ENCODE measurements at places on chromosomes 7 and 10.

DNA sequence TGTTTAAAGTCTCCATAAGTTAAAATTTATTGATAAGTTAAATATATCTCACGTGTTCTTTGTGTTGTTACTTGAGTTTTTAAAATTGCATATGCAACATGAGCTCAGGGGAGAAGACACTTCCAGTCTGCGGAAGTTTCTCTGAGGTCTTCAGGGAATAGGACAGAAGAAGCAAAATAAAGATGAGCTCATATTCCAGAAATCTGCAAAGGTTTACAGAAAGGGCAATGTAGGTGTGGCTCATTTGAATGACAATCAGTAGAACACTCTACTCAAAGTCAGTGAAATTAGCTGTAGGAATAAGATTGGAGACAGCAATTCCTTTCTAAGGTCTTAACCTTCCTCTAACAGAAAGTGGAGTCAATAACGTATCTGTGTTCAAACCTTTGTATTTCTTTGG is 53.7 kb downstream of the CACNA2D1 start:
- no peak for DNase-seq

DNA sequence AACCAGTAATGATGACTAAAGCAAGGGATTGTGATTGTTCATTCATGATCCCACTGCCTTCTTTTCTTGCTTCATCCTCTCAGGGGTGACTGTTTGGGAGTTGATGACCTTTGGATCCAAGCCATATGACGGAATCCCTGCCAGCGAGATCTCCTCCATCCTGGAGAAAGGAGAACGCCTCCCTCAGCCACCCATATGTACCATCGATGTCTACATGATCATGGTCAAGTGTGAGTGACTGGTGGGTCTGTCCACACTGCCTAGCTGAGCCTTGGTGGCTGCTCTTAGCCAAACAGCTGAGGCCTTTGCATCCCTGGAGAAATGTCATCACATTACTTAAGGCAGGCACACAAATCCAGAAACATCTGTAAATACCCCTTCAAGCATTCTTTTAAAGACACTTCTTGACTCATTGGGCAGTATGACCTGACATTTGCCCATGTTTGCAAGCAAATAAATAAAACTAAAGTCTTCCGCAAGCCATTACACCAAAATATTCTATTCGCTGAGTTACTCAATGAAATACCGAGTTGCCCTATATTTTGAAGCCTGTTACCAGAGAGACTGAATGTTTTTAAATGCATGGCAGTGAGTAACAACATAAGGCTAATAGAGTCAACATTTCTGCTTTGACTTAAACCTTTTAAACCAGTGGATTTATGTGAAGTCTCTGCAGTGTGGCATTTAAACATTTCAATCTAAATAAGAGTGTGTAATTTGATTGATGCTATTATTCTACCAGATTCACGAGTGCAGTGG is 166.3 kb upstream of the LANCL2 start:
- no peak for DNase-seq

DNA sequence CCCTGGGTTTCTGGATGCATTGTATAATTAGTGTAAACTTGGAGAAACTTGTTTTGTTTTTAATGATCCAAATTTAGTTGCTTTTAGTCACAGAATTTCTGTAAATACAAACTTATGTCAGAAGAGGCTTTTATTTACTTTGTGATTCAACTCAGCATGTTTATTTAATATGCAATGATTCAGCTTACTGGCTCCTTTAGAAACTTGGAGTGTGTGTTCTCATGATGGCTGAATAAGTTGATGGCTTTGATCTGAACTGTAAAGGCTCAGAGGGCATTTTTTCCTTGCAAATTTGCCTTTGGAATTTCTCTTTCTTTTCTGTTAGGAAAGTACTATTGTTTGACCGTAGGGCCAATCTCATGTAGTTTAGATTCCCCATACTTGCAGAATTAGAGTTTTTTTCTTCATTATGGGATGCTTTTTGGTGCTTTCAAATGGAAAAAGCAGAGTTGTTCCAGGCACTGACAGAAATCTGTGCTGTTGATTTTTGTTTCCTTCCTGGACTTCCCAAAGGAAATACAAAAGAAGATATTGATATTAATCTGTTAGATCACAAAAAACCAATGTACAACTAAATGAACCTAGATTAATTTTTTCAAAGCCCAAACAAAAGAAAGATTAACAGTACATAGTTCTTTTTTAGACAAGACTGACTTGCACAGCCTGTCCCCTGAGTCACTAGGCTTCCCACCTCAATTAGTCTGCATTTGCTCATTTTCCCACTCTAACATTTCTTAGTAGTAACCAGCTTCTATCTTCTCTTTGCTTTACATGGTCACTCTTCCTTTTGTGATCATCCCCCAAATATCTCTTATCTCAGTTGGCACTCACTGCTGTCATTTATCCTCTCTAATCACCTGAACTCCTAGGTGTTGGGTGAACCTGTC is 96.8 kb upstream of the AGR3 start:
- no peak for DNase-seq

DNA sequence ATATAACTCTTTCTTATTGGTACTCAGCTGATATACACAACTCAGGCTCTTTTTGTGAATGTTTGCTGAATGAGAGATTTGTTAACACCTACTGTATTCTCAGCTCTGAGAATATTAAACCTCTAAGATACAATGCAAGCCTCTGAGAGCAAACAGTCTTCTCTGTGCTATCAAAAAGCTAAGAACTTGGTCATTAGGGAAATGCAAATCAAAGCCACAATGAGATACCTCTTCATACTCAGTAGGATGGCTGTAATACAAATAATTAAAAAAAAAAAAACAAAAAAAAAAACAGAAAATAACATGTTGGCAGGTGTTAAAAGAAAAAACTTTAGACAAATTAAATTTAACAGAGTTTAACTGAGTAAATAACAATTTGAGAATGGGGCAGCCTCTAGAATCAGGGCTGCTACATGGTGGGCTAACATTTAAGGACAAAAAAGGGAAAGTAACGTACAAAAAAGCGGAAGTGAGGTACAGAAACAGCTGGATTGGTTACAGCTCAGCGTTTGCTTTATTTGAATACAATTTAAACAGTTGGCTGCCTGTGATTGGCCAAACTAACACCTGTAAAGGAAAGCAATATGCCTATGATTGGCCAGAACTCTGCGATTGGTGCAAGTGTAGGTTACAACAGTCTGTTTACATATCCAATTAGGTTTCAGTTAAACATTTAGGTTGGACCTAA is 14.8 kb upstream of the MTURN start:
- DNase-seq, result no peak

- DNase-seq, result no peak
These were observed 35.1 kb upstream of the DNAJB6 start for GRCh38 chr7:157301610-157302120.

DNA sequence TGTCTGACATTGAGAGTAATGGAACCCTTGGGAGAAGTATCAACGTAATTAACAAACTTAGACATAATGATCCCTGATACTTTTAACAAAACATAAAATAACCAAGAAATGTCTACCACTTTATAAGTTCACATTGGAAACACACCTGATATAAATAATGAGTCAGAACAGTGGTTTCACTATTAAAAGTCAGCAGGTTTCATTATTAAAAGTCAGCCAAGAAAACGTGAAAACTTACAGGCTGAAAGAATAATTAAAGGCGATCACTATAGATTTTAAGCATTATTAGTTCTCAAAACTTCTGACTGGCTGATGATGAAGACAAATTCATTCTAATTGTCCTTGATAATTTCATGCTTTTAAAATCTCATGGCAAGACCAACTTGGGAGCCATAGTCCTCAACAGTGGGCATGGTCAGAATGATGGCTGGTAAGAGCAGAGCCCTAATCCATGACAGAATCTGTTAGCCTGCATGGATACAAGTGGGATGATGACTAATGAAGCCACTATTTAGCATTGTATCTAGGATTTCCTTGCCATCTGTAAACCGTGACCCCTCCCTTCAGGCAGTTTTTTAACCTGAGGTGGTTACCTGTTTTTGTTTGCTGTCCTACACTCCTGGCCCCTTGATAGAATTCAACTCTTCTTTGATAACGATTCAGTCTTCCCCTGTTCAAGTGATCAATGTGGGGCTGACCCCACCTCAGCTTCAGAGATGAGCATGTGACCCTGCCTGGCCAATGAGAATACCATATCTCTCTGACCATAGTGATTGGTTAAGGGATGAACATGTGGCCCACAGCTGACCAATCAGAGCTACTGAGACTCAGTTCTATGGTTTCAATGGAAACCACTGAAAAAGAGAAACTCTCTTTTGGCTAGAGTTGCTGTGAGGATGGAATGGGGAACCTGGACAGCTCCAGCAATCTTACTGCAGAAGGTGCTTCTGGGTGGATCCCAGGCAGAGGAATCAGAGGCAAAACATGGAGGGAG is 151.0 kb downstream of the PLPP4 start:
- no peak for DNase-seq

DNA sequence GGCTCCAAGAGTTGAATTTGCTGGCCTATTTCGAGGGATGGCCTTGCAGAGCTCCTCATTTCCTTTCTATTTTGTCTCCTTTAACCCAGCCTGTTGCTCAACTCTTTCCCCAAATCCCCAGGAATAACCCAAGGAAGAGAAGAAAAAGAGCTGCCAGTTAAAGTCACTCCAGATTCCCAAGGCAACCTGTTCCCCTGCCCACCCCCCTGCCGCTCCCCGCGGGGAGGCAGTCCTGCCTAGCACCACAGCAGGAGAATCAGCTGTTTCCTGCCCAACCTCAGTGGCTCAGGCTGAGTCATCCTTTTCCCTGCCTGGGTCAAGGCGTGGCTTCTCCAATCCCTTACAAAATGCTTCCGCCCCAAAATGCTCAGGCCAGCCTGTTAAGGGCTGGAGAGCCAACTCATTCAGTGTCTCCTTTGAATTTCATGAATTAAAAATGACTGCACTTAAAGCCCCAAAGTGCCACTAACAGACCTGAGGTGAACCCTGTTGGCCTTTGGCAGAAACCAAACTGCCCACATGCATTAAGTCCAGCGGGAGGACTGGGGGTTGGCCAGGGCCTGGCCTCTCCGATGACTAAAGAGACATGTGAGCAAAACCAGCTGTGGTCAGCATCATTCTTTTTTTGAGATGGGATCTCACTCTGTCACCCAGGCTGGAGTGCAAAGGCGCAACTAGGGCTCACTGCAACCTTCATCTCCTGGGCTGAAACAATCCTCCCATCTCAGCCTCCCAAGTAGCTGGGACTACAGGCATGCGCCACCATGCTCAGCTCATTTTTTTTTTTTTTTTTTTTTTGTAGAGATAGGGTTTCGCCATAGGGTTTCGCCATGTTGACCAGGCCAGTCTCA is 83.2 kb upstream of the KIF5B start:
- DNase-seq, result no peak

DNA sequence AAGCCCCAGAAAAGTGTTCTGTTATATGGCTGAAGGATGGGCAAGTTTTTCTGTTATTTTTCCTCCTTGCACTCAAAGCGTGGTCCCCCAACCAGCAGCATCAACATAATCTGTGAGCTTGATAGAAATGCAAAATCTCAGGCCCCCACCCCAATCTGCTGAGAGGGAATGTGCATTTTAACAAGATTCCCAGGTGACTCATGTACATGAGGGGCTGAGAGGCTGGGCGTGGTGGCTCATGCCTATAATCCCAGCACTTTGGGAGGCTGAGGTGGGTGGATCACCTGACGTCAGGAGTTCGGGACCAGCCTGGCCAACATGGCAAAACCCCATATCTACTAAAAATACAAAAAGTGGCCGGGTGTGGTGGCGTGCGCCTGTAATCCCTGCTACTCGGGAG is 326.8 kb upstream of the PODXL start:
- DNase-seq, result no peak

DNA sequence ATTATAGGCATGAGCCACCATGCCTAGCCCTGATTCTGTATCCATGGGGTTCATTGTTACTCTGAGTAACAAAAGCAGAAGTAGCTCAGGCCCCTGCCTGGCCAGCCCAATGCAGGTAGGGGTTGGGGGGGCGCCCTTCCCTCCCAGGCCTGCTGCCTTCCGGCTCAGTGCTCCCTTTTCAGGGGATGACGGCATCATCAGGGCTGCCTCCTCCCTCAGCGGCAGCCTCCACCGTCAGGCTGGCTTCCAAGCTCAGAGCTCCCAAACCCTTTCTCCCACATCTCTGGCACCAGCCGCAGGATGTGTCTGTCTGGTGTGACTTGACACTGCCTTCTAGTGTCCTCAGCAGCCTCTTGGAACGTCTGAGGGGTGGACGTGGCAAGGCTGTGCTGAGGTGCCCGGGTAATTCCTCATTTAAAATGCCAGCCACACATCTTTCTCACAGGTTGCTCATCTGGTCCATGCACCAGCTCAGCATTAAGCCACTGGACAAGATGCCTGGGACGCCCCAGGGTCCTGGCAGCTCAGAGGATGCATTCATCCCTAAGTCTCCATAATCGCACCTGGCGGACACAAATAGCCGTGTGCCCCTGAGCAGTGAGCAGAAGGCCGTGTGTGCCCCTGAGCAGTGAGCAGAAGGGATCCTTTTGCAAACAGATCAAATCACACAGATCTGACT is 38.2 kb downstream of the PAPOLB start:
- DNase-seq, result no peak

DNA sequence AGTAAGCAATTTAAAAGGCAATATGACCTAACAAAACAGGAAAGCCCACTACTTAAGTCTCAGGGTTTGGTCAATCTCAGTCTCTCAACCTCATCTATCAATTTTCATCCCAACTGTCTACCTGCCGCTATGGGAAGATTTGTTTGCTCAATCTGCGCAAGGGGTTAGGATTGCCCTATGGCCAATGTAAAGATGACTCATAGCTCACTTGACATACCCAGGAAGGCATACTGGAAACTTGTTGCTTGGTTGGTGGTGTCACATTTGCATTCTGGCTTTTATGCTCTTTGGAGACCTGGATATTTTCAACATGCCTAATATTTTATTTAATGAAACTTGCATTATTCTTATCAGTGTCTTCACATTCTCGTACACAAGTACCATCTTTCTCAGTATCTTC is 78.1 kb upstream of the TMEM196 start:
- no peak for DNase-seq

DNA sequence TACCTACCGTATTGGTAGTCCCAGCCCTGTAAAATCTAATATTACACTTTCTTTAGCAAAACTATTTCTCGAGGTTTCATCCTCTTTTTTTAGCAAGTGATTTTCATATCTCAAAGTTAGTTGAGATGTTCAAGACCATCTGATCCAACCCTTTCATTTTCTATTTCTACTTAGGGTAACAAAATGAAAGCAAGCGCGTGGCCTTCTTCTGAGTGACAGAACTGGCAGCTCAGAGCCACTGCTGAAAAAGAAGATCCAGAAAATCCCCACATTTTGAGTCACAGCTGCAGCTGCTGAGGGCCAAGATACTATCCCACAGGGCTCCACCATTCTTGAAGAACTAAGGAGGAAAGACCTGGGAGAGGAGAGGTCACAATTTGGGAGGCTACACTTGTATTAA is 24.8 kb upstream of the ZNF800 start:
- DNase-seq, result no peak

GRCh38 chr7:92461027-92462003 is 14.0 kb downstream of the GATAD1 start:
- DNase-seq, result peak; percentile 18

Measured in stimulated activated CD4-positive, alpha-beta T cell treated with anti-CD3 and anti-CD28 coated beads, Interleukin-4, amount 100 ng/mL, for 24 hours (primary cell).